Activated CD4-positive, alpha-beta T cell treated with anti-CD3 and anti-CD28 coated beads, Interleukin-2, Interleukin-4, amounts not matched to agents 100 ng/mL and 50 ng/mL, durations not matched to agents 16 hours and 8 hours (primary cell): ENCODE measurements at places on chromosomes 5 and 9.

GRCh38 chr5:6404129-6404528 is 25.8 kb upstream of the MED10 start:
- DNase-seq, result no peak

- DNase-seq, result no peak
Measured at GRCh38 chr5:50441493-50441955, 436 bp upstream of the EMB start.

GRCh38 chr9:119418721-119419120 is 49.5 kb upstream of the BRINP1 start:
- DNase-seq, result no peak

DNA sequence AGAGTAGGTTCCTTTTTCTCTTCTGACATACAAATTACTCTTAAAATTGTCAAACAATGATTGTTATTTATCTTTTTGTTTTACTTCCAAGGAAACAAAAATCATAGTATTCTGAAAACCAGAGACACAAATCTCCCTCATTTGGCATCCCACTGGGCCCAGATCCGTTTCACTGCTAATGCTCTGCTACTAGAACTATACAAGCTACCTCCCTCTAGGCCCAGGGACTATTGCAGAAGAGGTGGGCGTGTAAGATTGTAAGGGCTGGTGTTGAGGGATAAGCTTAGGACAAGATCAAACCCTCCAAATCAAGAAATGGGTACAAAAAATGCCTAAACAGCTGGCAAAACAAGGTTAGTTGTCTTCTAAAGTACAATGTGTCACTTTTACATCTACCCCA is 928.9 kb upstream of the CDH10 start:
- DNase-seq, result no peak

DNA sequence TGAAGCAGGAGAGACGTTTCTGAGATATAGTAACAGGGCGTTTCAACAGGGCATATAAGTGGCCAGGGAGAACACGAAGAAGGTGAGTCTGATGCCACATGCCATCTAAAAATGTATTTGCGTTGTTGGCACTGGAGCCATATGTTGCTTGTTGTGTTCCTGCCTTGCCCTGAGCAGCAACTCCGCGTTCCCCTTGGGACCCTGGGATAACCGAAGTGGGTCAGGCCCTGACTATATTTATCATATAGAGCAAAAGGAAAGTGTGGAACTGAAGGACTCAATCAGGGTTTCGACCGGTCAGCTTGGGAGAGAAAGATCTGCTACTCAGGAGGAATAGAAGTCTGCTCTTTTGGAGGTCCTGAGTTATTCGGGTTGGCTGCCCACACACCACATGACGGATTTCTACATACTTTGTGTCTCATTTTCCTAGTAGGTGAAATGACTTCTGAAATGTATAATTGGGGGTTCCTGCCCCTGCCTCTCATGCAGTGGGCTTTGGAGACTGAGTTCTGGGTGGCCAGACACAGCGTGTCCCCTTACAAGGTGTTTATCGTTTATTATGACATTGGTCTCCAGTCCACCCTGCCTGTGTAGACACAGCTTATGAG is 3.0 kb downstream of the STC2 start:
- no peak for DNase-seq

GRCh38 chr9:13118313-13118712 is 161.2 kb downstream of the MPDZ start:
- no peak for DNase-seq

DNA sequence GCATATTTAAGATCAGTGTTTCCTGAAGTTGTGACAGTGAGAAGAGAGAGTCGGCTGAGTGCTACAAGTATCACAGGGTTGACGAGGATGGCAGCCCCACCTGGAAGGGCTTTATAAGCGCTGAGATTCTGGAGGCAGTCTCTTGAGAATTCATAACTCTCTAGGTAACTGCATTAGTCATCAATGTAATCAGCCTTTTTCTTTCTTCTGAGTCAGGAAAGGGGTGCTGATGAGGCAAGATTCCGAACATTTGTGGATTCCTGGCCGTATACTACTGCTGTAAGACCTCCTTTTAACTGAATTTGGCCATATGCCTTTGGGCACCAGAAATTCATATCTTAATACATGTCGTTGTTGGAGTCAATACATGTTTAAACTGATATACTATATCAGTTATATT is 6.6 kb upstream of the RNF20 start:
- DNase-seq, result no peak

DNA sequence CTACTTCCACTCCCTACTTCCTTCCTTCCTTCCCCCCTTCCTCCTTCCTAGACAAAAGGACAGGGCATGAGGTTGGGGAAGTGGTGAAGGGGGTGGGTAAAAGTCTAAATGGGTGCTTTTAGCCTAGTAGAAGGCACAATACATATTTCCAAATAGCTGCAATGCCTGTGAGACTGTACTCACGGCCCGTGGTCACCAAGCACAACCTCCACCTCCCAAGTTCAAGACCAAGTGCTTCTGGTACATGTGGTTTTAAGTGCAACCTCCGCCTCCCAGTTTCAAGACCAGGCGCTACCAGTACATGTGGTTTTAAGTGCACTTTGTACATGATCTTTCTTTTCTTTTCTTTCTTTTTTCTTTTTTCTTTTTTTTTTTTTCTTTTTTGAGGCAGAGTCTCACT is 14.5 kb upstream of the NTNG2 start:
- peak; percentile 45 for DNase-seq

DNA sequence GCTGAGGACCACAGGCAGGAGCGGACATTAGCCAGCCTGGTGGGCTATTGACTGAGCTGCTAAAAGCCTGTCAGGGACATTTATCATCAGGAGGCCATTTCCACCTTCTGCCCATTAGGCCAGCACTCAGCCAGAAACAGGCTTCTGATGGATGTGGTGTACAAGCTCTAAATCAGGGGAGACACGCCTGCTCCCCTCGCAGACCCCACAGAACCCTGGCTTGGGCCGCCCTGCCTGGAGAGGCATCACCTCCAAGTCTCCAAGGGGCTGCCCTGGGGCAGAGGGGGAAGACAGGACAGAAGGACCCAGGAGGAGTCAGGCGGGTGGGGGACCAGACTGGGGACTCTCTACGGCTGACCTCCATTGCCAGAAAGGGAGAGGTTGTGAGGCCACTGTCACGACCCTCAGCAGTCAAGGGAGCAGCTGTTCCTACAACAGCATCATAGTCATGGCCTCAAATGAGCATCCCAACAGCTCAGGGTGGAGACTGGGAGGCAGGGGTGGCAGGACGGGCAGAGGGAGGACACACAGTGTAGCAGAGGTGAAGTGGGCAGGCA is 24.0 kb upstream of the TRIM14 start:
- DNase-seq, result no peak

- DNase-seq, result no peak
Measured at GRCh38 chr5:43530648-43531047, 15.7 kb upstream of the C5orf34 start.

DNA sequence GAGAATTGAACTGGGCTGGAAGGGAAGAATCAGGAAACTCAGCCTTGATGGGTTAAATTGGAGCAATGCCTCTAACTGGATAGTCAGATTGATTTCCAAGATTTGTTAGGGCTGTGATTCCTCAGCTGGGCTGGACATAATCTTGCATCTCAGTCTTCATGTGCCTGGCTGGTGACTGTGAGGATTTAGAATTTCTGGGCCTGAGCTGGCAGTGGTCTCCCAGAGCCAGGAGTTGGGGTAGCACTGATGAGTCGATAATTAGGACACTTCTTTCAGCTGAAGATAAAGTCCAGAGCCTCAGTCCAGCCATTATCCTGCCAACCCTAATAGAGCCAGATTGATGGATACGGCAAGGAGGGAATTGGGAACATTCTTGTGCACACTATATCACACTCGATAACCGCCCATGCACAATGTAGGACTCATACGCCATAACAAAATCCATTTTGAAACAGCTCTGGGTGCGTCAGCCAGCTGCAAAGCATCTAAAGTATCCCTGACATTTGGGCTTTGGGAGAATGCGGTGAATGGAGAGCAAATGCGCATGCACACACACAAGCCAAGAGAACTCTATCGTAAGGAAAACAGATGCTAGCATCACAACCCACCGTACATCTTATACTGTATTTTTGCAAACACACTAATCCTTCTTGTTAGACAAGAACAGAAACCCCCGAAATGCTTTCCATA is 405.1 kb upstream of the KLF4 start:
- no peak for DNase-seq

DNA sequence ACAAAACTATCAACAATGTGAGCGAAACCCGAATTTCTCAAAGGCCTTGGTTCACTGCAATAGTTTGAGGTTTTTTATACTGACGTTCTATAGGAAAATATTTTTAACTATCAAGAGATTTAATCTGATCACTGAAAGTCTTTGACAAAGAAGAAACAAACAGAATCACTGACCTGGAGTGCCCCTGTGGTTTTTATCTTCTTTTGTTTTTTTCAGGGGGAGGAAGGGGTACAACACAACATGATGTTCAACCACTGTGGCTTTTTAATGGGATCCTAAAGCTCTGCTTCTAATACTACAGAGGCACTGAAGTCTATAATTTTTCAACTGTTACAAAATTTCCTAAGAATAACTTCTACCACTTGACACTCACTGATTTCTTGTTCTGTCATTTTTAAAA is 185.9 kb downstream of the AP3B1 start:
- DNase-seq, result no peak

GRCh38 chr9:114988962-114989599 is 58.7 kb upstream of the TNFSF8 start:
- DNase-seq, result peak; percentile 67

DNA sequence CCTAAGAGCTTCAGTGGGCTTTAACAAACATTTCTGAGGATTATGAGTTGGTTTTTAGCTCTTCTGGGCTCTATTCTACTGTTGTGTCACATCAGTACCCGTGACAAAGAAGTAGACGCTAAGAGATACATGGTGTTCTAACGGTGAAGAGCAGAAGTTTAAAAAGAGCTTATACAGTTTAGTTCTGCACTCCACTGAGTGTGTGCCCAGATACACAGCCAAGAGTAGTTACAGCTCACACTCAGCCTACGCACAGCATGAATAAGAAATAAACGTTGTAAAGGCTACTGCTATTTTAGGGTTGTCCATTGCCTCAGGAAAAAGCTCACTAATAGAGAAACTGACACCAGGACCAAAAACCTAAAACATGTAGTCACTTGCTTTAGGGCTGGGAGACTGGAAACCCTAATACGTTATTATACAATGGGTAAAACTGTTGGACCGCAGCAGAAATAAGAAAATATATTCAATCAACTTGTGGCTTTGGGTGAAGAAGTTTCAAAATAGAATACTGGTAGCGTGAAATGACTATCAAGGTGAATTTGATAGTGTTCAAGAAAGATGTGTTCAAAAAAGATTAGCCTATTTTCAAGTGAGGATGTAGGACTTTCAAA is 34.7 kb downstream of the PSIP1 start:
- DNase-seq, result no peak

DNA sequence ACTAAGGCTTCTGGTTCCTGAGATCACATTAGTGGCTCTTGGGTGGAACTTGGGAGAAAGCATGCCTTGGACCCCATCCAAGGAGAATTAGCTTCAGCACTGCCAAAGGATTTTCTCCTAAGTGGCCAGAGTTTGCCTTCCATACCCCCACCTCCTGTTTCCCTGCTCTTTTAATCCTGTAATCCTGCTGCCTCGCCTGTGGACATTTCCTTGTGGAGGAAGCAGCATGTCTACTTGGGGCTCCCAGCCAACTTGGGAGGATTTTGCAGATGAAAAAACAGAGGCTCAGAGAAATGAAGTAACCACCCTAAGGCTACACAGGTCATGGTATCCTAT is 1.6 kb downstream of the ARSI start:
- DNase-seq, result no peak
